ENCODE measurements at places on chromosomes 12 and 14. TPM values are rescaled to one million over a fixed set of nuclear protein-coding genes. Genes with fewer than 3 reads are reported as not detected.

The AMN gene
- total RNA-seq: 0.99 TPM

DNA sequence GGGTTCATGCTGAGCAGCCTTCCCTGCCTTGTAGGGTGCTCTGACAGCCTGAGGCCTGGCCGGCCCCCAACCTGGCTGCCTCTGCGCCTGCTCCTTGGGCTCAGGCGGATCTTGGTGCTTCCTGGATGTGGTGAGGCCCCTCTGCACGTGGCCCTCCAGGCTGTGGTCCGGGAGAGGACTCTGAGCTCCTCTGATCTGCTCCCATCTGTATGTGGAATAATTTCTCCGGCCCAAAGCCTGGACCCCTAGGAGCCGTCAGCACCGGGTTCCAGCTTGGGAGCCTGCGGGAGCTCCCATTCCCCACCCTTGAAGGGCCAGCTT is 21.3 kb upstream of the EIF2B2 start:
- DNase-seq: no peak

The PRH2 gene
- total RNA-seq: not detected

The CD69 gene
- total RNA-seq: not detected

DNA sequence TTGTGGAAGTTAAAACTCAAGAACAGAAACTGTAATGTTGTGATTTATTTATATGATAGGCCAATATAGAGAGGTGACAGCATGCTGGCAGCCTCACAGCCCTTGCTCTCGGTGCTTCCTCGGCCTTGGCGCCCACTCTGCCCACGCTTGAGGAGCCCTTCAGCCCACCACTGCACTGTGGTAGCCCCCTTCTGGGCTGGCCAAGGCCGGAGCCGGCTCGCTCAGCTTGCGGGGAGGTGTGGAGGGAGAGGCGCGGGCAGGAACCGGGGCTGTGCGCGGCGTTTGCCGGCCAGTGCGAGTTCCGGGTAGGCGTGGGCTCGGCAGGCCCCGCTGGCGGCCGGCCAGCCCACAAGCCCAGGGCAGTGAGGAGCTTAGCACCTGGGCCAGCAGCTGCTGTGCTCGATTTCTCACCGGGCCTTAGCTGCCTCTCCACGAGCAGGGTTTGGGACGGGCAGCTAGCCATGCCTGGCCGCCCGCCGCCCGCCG is 65.8 kb upstream of the SLC8A3 start:
- no peak for DNase-seq

- DNase-seq: no peak
Measured at GRCh38 chr12:118166946-118167345, 31.0 kb downstream of the PEBP1 start.

DNA sequence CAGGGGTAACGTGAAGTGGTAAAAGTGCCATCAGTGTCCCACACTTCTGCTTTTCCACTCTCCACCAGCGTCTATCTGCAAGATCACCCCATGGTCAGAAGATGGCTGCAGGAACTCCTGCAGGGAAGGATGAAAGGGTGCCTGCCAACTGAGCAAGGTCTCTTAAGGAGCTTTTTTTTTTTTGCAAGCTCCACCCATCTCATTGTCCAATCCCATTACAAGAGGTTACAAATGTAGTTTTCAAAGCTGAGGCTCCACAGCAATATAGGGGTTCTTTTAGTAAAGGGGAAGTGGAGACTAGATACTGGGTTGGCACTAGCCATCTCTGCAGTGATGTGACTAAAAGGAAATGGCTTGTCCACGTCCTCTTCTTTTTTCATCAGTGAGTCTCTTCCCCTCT is 5.9 kb upstream of the BHLHE41 start:
- no peak for DNase-seq

The IFI27L2 gene
- 19.8 TPM for total RNA-seq

DNA sequence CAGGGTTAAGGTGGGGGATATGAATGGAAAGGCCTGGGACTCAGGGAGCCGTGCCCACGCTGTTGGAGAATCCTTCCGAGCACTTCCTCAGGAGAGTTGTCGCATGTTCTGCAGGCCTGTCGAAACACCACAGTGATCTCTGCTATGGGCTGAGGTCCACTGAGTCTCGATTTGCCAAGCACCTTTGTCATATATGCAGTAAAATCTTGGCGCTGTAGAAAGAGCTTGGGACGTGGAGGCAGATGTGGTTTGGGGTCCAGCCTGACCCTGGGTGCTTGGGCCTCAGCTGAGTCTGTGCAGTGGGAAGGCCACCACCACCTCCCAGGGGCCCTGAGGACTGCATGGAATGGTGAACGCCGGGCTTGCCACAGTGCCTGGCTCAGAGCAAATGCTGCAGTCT is 32.9 kb downstream of the C14orf132 start:
- no peak for DNase-seq

The GLIPR1L1 gene
- 1.7 TPM for total RNA-seq

- DNase-seq: no peak
Measured at GRCh38 chr14:100121643-100122480, 37.6 kb downstream of the DEGS2 start.

The RNF212B gene
- total RNA-seq: 1.2 TPM

DNA sequence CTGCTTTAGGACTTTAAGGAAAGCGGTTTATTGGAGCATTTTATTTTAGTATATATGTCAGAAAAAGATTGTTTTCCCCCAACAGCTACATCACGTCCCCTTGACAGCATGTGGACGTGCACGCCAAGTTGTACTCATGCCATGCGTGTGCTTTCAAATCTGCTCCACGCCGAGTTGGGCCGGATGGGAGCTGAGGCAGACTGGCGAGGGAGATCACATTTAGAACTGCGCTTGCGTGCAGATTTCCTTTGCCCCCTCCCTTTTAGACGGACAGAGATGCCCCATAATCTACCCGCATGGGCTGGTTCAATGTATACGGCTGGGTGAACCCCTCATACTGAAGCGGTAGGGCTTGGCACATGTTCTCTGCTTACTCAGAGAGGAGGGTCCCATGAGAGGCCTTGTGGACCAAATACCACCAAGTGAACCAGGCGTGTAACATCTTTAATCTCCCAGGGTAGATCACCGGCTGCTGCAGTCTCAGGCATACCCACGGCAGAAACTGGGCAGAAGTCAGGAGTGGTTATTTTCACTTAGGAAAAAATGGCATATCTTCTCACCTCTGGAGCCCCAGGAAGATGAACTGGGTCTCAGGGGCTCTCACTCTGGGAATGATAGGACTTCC is 92.1 kb downstream of the ESR2 start:
- DNase-seq: no peak

DNA sequence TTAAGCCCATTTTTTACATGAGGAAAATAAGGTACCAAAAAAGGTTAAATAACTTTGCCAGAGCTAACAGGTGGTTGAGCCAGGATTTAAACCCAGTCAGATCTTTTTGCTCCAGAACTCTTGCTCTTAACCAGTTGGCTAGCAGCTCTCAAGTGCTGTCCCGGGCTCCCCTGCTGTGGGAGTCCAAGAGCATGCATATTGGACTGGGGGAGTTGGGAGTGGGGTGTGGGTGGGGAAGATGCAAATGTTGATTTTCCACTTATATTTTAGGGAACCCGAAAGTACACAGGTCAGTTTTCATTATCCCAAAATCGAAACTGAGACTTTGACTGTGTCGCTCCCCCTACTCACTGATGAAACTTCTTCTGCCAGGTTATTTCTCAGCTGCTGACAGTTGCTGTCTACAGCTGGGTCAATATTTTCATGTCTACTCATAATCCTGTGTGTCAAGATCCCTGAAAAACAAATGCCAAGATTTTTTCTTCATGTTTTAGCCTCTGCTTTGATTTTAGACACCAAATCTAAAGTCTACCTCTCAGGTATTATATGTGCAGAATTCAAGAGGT is 172.3 kb upstream of the TMPO start:
- DNase-seq: no peak

The DCAF4 gene
- 21.1 TPM for total RNA-seq

- peak; percentile 91 for DNase-seq
Measured at GRCh38 chr12:6827437-6827911, 733 bp upstream of the P3H3 start.

The CLEC2D gene
- total RNA-seq: 6.2 TPM

- DNase-seq: no peak
Measured at GRCh38 chr14:50762001-50762930, 68.7 kb downstream of the NIN start.

The STAC3 gene
- total RNA-seq: 1.3 TPM

GRCh38 chr12:121132601-121133481 is at the start of gene P2RX7:
TSS of gene P2RX7 (plus strand) at chr12:121132876. CDS start at chr12:121132971, 95 bp downstream.
- DNase-seq: peak; percentile 39

DNA sequence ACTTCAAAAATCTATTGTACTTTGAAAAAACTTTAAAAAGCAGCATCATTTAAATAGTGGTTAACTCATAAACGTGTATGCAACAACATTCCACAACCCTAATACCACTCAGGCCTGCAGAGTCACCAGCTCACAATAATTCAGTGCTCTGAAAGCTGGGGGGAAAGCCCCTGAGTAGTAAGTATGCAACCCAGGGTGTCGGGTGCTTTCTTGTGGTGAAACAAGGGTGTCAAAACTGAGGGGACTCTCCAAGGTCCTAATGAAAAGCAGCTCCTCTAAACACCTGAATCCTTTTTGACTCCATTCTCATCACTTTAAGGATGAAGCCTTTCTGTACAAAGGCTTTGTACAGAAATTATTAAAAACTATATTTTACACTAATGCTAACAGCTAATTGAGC is 33.7 kb downstream of the FGFR1OP2 start:
- DNase-seq: no peak

DNA sequence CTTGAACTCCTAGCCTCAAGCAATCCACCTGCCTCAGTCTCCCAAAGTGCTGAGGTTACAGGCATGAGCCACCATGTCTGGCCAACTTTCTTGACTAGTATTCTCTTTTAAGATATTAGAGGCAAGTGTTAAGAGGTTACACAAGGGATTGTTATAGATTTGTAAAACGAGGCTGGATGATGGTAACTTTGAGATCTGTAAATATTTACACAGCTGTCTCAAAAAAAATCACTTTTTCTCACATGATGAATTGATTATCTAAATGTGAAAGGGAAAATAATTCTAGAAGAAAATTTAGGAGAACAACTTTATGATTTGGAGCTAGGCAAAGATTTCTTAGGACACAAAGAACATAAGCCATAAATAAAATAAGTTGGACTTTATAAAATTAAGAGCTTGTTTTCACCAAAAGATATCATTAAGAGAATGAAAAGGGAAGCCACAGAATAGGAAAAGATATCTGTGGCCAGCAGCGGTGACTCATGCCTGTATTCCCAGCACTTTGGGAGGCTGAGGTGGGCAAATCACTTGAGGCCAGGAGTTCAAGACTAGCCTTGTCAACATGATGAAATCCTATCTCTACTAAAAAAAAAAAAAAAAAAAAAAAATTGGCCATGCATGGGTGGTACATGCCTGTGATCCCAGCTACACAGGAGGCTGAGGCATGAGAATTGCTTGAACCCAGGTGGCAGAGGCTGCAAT is 77.4 kb downstream of the BBS10 start:
- DNase-seq: no peak

- no peak for DNase-seq
Measured at GRCh38 chr12:95796225-95796981, 5.8 kb upstream of the NTN4 start.

The AKAP3 gene
- 1.0 TPM for total RNA-seq

The SOX5 gene
- 2.6 TPM for total RNA-seq

The CCDC175 gene
- 0.19 TPM for total RNA-seq

The KLRD1 gene
- total RNA-seq: not detected

- peak; percentile 75 for DNase-seq
Measured at GRCh38 chr14:60723116-60723906, 840 bp downstream of the SIX4 start.

The E2F7 gene
- total RNA-seq: 25.2 TPM

The HOTAIR gene
- not detected for total RNA-seq

The LHX5 gene
- 0.47 TPM for total RNA-seq
